Activated CD4-positive, alpha-beta T cell treated with anti-CD3 and anti-CD28 coated beads, Interleukin-2, amount 10 ng/mL, durations not matched to agents 24 days and 14 days (primary cell): ENCODE measurements at places on chromosomes 16 and 17. TPM values are rescaled to one million over a fixed set of nuclear protein-coding genes. Genes with fewer than 3 reads are reported as not detected.

DNA sequence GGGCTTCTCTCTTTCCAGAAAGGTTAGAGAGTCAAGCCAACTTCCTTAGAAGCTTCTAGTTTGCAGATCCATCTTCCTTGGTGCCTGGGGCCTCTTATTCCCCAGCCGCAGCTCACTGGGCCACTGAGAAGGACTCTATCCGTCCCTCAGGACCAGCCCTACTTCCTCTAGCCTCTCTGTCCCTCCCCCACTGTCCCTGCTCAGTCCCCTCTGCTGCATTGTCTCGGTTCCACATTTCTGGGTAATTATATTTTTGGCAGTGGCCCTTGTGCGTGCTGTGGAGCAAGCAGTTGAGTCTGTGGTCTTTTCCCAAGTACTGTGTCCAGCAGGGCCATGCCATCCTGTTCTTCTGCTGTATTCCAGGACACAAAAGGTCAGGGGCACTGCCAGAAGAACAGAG lies 17.8 kb downstream of the IRX3 start:
- H3K27ac ChIP-seq: no peak overlapping the region
- H3K27me3 ChIP-seq: peaks cover 6% of the 10 kb centered on the region

GRCh38 chr17:1232786-1233185 lies 37.5 kb upstream of the BHLHA9 start:
- H3K4me3 ChIP-seq: no peak overlapping the region
- H3K36me3 ChIP-seq: peaks cover 3% of the 10 kb centered on the region
- DNase-seq: no peak
- peaks cover 11% of the 10 kb centered on the region for H3K4me1 ChIP-seq

DNA sequence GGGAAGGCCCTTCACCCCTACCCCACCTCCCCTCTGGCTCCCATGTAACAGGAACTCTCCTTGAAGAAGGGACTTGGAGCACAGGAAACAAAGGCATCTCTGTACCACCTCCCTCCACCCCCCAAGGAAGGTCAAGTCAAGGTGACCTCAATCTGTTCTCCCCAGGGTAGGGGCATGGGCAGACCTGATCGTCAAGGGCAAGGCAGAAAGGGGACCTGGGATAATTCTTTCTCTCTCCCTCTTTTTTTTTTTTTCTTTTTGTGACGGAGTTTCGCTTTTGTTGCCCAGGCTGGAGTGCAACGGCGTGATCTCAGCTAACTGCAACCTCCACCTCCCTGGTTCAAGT lies 4.3 kb upstream of the STAT5A start:
- H3K4me1 ChIP-seq: peaks cover 31% of the 10 kb centered on the region
- H3K4me3 ChIP-seq: no peak overlapping the region
- no peaks in the 10 kb centered on the region for H3K27me3 ChIP-seq
- DNase-seq: no peak
- H3K36me3 ChIP-seq: peaks cover 31% of the 10 kb centered on the region

The MYL11 gene
- total RNA-seq: 1.0 and 1.3 TPM in 2 replicates

The MYLK3 gene
- total RNA-seq: 0.23 and 1.0 TPM in 2 replicates
